ENCODE measurements at places on chromosomes 5 and 9. TPM values are rescaled to one million over a fixed set of nuclear protein-coding genes. Genes with fewer than 3 reads are reported as not detected.

Gene ANKRD20A1
- 2.0 TPM for total RNA-seq

Gene DMGDH
- total RNA-seq = 2.0 TPM

Gene FGD3
- 18.7 TPM for total RNA-seq

Gene DND1
- total RNA-seq = 0.74 TPM

Gene SERF1A
- 18.2 TPM for total RNA-seq

Gene LIX1
- 4.7 TPM for total RNA-seq

Gene SEMA5A
- 17.9 TPM for total RNA-seq

Gene ST6GALNAC6
- total RNA-seq = 25.6 TPM

Gene PPP3R2
- total RNA-seq = under 0.01 TPM

Gene BTNL8
- under 0.01 TPM for total RNA-seq

Gene CD72
- total RNA-seq = 0.49 TPM

Gene SCGB3A1
- total RNA-seq = not detected

Gene OR1J2
- not detected for total RNA-seq
